ENCODE measurements at places on chromosomes 6 and 20. TPM values are rescaled to one million over a fixed set of nuclear protein-coding genes. Genes with fewer than 3 reads are reported as not detected.

The NEURL2 gene
- 2.4 TPM for total RNA-seq

The TREM1 gene
- 160 TPM for total RNA-seq

The ZC2HC1B gene
- not detected for total RNA-seq

The C20orf202 gene
- total RNA-seq, result 2.1 TPM

The TFAP2C gene
- 4.2 TPM for total RNA-seq

The WFDC5 gene
- 1.6 TPM for total RNA-seq

The PACSIN1 gene
- total RNA-seq, result not detected

The VAPB gene
- total RNA-seq, result 44.5 TPM

The FHL5 gene
- 23.7 TPM for total RNA-seq

The ATP6V1G2 gene
- total RNA-seq, result 1.6 TPM

The ACOT13 gene
- 24.6 TPM for total RNA-seq

The TP53TG5 gene
- total RNA-seq, result not detected

The NT5E gene
- total RNA-seq, result 18.0 TPM

The LY6G6F gene
- total RNA-seq, result 0.97 TPM
